A549 (cell line): ENCODE measurements at places on chromosomes 1 and 21.
A peak's percentile ranks its signal among the peaks of the same experiment; 100 is the strongest.

- DNase-seq, result no peak
These were observed 358.4 kb upstream of the ST6GALNAC5 start for GRCh38 chr1:76508871-76509270.

GRCh38 chr1:100583827-100584226 is 45.9 kb downstream of the GPR88 start:
- DNase-seq, result no peak

- DNase-seq, result no peak
These were observed 57.3 kb upstream of the STUM start for GRCh38 chr1:226491093-226491850.

DNA sequence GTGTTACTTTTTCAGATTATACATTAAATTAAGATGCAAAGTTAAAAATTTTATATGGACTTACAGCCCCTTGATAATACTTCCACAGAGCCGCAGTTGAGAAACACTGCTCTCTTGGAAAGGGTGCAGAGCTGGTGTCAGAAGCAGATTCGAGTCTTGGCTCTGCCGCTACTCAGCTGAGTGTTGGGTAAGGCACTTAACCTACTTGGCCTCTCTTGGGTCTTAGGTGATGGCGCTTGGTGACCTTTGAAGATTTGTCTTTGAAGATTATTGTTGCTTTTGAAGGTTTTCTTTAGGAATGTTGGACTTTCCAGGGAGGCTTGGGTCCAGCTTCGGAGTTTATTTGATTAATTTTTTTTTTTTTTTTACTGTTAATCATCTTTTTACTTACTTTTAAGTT is 48.5 kb downstream of the CAMTA1 start:
- DNase-seq, result no peak

DNA sequence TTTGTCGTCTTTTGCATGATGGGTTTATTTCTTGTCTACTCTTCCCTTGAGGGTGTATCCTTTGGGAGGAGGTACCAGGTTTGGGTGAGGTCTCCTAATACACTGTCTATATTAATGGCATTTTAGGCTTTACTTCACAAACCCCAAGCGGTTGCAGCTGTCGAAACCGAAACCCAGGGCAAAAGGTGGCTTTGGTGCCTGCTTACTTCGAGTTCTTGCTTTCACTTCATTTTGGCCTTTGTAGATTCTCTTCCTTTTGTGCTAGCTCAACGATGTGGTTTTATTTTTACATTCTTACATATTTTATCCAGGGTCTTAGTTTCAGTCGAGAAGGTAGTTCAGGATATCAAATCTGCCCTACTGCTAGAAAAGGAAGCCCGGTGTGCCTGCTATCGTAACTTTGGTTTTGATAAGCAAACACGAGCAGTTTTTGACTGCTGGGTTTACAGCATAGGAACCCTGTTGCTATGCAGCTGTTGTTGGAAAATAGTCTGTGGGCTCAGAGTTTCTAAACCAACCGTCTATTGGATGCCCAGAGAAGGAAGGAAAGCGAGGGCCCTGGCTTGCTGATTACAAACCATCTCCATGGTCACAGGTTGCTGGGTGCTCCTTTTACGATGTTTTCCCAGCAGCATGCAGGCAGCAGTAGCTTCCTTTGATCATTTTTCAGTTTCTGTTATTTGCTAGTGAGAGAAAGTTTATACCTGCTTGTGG is 9.8 kb upstream of the TSPAN2 start:
- no peak for DNase-seq

DNA sequence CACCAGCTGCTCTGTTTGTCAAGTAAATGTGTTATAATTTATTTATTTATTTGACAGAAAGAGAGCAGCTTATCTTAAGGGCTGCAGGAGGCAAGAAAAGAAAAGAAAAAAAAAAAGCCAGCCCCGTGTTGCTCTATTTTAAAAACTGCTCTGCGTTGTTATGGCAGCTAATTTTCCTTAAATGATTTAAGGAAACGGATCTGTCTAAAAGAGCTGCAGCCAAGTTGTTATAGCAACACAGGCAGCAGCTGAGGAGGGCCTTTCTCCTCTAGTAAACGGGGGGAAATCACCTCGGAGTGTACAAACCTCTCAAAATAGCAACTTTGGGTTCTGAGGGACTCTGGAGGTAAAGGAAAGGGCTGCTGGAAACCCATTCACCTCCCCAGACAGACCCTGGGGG is 149.2 kb downstream of the BEND5 start:
- DNase-seq, result no peak

DNA sequence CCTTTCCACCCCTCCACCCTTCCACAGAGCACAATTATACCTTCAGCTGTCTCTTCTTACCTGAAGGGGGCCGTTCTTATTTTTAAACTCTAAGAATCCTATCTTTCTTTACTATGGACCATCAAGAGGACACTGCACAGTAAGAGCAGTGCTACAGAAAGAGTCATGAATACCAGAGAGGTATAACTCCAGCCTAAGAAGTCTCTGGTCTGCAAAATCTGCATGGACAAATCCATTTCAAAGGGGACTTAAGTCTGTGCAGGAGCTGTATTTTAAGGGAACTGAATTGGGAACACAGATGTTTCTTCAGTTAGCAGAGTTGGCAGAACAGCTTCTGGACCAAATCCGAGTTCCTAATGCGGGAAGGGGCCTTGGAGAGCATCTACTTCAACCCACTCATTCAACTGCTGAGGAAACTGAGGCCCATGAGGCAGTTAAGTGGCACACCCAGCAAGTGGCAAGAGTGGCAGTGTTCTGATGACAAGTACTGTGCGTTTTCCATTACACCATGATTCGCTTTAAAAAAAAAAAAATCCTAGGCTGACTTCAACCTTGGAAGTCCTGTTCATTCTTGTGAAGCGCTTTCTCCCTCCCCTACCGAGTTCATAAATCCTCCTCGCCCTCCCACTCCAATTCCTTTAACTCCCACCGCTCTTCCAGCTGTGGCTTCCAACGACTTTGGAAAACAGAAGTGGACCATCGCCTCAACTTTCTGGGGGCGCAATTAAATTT is 1.8 kb downstream of the PLPP3 start:
- DNase-seq, result peak; percentile 17

DNA sequence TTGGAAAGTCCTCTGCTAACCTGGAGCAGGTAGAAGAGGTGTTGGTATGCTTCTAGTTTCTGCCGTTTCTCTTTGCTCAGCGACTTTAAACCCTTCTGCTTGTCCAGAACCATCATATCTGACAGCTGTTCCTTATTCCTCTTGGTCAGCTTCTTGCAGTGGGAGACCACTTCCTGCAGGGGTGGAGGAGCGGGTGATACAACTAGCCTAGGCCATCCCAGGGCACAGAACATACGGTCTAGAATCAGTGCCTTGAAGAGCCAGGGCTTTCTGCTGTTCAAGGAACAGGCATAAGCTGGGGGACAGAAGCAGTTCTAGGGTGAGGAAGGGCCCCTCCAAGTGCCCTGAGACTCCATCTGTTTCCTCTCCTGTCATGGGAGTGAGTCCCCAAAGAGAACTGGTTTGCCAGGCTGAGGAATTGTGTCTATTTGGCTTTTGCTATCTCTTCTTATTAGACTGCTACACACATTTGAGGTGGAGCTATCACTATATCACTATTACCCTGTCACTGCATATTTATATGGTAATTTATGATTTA is 32.5 kb downstream of the IQGAP3 start:
- DNase-seq, result no peak

DNA sequence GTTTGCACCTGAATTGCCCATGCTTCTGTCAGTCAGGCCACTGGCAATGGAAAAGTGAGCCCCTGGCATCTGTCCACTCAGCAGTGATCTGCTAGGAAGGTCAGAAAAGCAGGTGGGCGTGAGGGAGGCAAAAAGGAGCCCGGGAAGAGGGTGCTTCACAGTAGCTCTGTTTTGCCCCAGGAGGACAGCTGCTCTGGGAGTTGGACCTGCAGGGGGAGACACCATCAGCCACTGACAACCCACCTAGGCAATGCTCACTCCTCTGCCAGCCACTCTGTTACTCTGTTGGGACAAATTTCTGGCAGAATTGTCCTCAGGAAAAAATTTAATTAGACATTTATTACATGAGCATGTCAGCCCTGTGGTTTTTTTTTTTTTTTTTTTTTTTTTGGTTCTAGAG is 146.4 kb downstream of the LRIG2 start:
- no peak for DNase-seq

GRCh38 chr21:37700641-37701202 is 215.5 kb downstream of the KCNJ6 start:
- peak; percentile 63 for DNase-seq

GRCh38 chr21:45042664-45043161 is 31.7 kb upstream of the ADARB1 start:
- no peak for DNase-seq

DNA sequence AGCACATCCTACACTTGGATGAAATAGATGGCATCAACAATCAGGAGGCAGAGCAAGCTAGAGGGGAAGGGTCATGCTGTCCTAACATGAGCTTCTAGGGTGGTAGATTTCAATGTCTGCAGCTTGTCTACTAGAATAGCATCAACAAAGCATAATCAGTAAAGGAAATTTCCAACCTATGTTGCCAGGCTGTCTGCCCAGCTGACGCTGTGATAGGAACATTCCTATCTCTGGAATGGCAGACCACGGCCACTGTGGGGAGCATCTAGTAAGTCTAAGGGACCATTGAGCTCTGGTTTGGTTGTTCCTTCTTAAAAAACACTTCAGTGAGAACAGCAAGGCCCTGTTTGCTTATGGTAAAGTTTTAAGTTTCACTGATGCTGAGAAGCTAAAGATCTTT is 206.8 kb downstream of the PAPPA2 start:
- no peak for DNase-seq

DNA sequence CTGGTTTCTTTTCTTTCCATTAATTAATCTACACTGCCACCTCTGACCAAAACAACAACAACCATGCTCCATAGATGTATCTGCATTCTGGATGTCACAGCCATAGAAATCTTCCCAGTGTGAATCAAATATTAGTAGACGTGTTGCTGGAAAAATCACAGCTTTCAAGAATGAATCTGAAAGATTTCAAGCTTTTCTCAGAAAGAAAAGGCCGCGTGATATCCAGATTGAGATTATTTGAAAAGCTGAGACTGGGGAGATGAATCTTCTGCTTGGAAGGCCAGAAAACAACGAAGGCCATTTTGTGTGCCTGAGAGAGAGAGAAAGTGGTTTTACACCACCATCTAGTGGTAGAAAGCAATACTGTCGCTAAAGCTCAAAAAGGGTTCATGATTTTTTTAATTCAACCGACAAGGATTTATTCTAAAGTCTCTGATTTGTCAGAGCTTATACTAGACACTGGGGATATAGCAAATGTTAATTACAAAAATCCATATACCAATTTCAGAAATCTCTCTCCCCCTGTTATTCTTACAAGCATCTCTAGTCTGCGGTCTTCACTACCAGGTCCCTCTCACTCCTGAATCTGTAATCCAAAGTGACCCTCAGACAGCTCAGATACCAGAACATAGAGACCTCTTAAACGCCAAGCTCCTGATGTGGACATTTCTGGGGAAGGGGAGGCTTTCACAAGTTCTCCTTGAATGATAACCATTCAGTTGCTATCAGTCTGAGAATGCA is 87.5 kb upstream of the SGIP1 start:
- peak; percentile 25 for DNase-seq

GRCh38 chr21:43023175-43023574 is 48.8 kb downstream of the PKNOX1 start:
- DNase-seq, result no peak

GRCh38 chr1:50231209-50231608 is 122.5 kb downstream of the ELAVL4 start:
- no peak for DNase-seq

- peak; percentile 49 for DNase-seq
These were observed 1.5 kb downstream of the ZNF684 start for GRCh38 chr1:40532844-40533424.

DNA sequence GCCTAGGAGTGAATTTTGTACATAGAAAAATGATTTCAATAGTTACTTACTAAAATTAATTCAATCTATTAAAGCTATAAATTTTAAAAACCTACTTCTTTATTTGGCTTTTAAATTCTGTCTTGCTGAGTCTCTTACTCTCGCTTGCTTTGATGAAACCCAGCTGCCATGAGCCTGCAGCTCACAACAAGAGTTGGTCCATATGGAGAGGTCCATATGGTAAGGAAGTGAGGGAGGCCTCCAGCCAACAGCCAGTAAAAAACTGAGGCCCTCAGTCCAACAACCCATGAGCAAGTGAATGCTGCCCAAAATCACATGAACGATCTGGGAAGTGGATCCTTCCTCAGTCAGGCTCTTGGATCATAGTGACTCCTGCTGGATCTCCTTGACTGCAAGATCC is 89.9 kb upstream of the CXADR start:
- DNase-seq, result no peak

- DNase-seq, result no peak
These were observed 45.8 kb upstream of the RCC2 start for GRCh38 chr1:17485281-17485680.

DNA sequence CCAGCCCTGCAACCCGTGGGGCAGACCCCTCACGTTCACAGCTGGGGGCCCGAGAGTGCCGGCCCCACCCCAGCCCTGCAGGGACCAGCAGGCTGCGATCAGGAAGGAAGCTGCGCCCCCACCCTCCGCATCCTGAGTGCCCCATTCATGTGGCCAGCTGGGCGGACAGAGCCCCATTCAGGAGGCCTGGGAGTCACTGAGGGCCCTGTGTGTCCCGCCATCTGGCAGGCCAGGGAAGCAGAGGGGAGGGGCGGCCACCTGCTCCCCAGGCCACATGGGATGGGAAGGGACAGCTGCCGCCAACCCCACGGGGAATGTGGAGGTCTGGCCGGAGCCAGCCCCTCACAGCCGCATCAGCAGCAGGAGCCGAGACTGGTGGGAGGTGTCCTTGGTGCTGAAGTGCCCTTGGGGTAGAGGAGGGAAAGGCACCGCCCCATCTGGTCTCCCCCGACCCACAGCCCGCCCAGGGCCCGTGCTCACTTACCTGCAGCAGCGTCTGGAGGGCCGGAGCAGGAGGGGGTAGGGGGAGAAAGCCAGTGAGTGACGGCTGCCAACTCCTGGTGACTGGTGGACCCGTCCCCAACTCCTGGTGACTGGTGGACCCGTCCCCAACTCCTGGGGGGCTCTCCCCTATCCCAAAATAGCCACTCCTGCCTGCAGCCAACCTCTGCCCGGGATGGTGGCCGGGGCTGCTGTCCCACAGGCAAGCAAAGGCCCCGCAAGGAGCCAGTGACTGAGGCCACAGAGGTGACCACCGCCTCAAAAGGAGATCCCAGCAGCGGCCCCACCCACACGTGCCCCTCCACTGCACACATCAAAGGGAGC is 8.7 kb downstream of the ACAP3 start:
- no peak for DNase-seq

GRCh38 chr1:170470121-170470520 is 61.8 kb upstream of the GORAB start:
- DNase-seq, result no peak

DNA sequence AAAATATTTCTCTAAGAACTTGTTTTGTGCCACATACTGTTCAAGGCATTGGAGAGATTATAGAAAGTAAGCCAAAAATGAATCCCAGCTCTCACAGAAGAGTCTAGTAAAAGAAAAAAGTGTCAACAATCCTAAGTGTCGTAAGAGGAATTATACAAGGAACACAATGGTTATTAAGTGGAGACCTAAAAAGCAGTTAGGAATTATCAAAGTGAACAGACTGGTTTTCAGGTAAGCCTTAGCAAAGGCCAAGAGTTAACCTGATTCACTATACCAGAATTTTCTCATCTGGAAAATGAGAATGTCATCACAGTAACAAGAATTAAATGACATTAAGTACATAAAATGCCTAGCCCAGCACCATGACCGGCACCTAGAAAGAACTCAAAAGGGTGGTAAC is 15.6 kb downstream of the SERBP1 start:
- DNase-seq, result no peak
